ENCODE measurements at places on chromosomes 4 and X. TPM values are rescaled to one million over a fixed set of nuclear protein-coding genes. Genes with fewer than 3 reads are reported as not detected.

ARHGEF38 gene
- total RNA-seq: 0.32 TPM

GABRQ gene
- total RNA-seq: 0.72 TPM

USP51 gene
- total RNA-seq: 0.40 TPM

SMR3B gene
- total RNA-seq: not detected

TMEM271 gene
- not detected for total RNA-seq

CLTRN gene
- 0.20 TPM for total RNA-seq

Data from esophagus mucosa (tissue), 1 donor.